Activated CD4-positive, alpha-beta T cell treated with anti-CD3 and anti-CD28 coated beads, Interleukin-2, amount 10 ng/mL, durations not matched to agents 7 days and 5 days (primary cell): ENCODE measurements at places on chromosomes 5 and 9.

GRCh38 chr5:119478781-119479180 lies 26.5 kb downstream of the HSD17B4 start:
- no peaks in the 10 kb centered on the region for H3K27me3 ChIP-seq
- peaks cover 10% of the 10 kb centered on the region for H3K36me3 ChIP-seq
- no peak overlapping the region for H3K4me3 ChIP-seq
- H3K27ac ChIP-seq: no peak overlapping the region

GRCh38 chr5:151688436-151688835 lies 1.7 kb upstream of the SPARC start:
- no peak overlapping the region for H3K27ac ChIP-seq
- peaks cover 10% of the 10 kb centered on the region for H3K4me1 ChIP-seq
- H3K27me3 ChIP-seq: peaks cover 34% of the 10 kb centered on the region

- H3K27me3 ChIP-seq: peaks cover 23% of the 10 kb centered on the region
These were observed 224.5 kb downstream of the GADD45G start for GRCh38 chr9:89829346-89829745.

GRCh38 chr5:32332361-32332760 lies 19.6 kb upstream of the MTMR12 start:
- no peaks in the 10 kb centered on the region for H3K36me3 ChIP-seq
- no peak overlapping the region for H3K27ac ChIP-seq
- no peak overlapping the region for H3K4me3 ChIP-seq
- no peak for DNase-seq
- no peaks in the 10 kb centered on the region for H3K4me1 ChIP-seq

DNA sequence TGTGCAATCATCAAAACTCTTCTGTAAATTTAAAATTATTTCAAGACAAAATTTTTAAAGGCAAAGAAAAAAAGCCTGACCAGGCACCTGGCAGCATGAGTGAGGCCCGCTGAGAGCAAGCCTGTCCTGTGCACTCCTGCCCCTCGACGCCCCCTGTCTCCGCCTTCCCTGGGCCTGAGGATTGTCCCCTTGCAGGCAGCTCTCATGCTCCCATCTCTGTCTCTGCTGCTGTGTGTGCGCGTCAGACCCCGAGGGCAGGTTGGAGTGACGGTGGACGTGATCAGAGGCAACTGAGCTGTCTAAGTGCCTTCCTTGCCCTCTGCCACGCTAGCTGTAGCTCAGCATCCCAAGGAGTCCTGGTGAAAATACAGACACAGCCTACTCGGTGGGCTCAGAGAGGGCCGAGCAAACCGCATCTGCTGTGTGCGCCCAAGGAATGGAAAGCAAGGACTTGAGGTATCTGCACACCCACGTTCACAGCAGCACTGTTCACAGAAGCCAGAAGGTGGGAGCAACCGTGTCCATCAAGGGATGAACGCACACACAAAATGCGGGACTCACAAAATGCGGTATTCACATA lies 65.5 kb downstream of the SECISBP2 start:
- H3K4me3 ChIP-seq: no peak overlapping the region
- H3K27me3 ChIP-seq: no peaks in the 10 kb centered on the region
- peak overlapping the region; percentile 73 for H3K27ac ChIP-seq
- DNase-seq: no peak
- peaks cover 81% of the 10 kb centered on the region for H3K36me3 ChIP-seq
- peaks cover 61% of the 10 kb centered on the region for H3K4me1 ChIP-seq

DNA sequence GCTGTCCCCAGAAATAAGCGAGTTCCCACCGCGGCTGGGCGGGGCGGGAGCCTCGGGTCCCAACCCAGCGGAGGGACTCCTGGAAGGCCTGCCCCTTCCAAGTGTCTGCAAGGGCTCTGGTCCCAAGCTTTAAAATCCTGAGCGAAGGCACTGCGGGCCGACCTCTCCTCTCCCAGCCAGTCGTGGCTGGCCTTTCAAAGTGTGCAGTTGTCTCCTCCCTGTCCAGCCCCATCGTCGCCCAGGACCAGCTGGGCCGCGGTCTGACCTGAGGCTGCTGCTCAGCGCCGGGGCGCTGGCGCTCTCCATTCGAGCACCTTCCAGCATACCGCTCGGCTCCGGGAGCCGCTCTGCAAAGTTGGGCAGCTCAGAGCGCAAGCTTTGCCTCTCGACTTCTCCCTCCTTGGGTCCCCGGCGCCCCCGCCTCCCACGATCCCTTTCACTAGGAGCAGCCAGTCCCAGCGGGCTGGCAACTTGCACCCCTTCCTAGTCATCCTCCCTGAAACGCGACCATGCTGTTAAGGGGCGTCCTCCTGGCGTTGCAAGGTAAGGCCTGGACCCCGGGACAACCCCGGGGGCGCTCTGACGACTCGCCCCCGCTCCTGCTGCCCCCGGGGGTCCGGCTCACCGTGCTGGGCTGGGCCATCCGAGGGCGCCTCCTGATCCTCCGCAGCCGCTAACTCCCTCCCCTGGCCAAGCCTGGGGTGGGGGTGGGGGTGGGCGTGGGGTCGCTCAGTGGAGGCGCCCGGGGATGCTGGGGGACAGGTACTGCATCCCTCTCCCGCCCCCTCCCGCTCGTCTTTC lies at the start of gene MAMDC2:
MAMDC2 (plus strand) TSS at position 160 of the 801 bp plus-strand sequence; CDS start at position 510, 350 bp downstream.
- peak within 1 kb of the TSS; percentile 43 for H3K4me3 ChIP-seq
- H3K27ac ChIP-seq: no peak within 1 kb of the TSS
- H3K4me1 ChIP-seq: peaks cover 7% of the 10 kb centered on the region
- no peak for DNase-seq

DNA sequence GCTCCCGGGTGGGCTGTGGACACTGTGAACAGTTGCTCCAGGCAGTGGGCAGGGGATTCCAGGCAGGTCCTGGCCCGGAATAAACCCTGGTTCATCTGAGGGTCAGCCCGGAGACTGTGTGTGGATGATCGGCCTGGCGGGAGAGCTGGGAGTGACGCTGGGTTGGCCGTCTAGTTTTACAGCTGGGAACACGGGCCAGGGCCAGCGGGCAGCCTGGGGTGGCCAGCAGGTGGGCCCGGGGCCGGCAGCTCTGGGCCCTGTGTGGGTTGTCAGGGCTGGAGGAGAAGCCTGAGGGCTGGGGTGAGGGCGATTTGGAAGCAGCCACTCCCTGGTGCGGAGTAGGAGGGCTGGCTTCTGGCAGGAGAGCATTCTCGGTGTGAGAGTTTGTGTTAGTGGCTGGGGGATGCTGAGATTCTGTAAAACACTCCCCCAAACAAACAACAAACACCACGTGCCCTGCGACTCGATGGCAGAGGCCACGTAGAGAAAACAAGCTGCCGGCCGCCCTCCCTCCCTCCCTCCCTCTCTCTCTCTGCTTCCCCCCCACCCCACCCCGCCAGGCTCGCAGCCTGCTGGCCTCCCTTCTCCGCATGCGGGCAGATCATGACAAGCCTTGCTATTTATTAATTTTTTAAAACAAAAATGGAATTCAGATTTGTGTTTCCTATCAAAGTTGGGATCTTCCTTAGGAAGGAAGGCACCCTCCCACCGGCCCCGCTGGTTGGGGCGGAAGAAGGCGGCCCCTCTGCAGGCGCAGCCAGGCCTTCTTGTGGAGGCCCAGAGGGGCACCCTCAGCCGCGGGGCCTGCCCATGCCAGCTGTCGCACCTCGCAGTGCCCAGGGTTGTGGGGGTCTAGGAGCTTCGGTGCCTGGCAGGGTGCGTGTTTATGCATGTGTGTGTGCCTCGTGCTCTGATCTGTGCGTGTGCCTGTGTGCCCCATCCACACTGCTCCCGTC lies 49.5 kb downstream of the RXRA start:
- H3K27me3 ChIP-seq: no peaks in the 10 kb centered on the region
- H3K27ac ChIP-seq: no peak overlapping the region
- DNase-seq: no peak
- H3K4me3 ChIP-seq: no peak overlapping the region

- H3K4me3 ChIP-seq: no peak overlapping the region
- H3K4me1 ChIP-seq: peaks cover 33% of the 10 kb centered on the region
- H3K27me3 ChIP-seq: peaks cover 2% of the 10 kb centered on the region
- no peak for DNase-seq
- H3K27ac ChIP-seq: peak overlapping the region; percentile 19
These were observed 409.3 kb upstream of the SLC24A2 start for GRCh38 chr9:20197976-20198685.

DNA sequence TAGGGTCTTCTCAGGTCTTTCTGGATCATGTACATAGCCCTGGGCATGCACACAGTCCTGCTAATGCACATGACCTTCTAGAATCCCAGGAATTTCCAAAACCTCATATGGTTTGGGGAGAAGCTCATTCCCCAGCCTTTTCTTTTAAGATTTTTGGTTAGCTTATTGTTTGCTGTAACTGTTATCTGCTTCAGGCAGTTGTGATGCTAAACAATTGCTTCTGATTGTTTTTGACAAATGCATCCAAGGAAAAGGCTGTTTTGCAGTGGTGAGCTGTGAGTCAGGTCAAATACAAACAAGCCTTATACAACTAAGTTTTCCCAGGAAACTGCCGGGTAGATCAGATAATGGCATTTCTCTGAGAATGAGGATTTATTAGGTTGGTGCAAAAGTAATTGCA lies 32.7 kb downstream of the SMC5 start:
- DNase-seq: no peak
- peaks cover 4% of the 10 kb centered on the region for H3K4me1 ChIP-seq
- no peak overlapping the region for H3K27ac ChIP-seq
- no peaks in the 10 kb centered on the region for H3K27me3 ChIP-seq
- peaks cover 76% of the 10 kb centered on the region for H3K36me3 ChIP-seq

- H3K36me3 ChIP-seq: no peaks in the 10 kb centered on the region
- H3K27ac ChIP-seq: no peak overlapping the region
- H3K4me1 ChIP-seq: no peaks in the 10 kb centered on the region
These were observed 45.6 kb upstream of the TRIM32 start for GRCh38 chr9:116641292-116642059.

- no peaks in the 10 kb centered on the region for H3K4me1 ChIP-seq
- no peaks in the 10 kb centered on the region for H3K36me3 ChIP-seq
- no peak overlapping the region for H3K27ac ChIP-seq
- no peak for DNase-seq
- no peaks in the 10 kb centered on the region for H3K27me3 ChIP-seq
These were observed 176.0 kb upstream of the ZNF608 start for GRCh38 chr5:124922255-124922975.

- H3K36me3 ChIP-seq: no peaks in the 10 kb centered on the region
- no peak overlapping the region for H3K27ac ChIP-seq
- H3K27me3 ChIP-seq: no peaks in the 10 kb centered on the region
These were observed 22.6 kb downstream of the SLC36A1 start for GRCh38 chr5:151469992-151470391.

- H3K36me3 ChIP-seq: no peaks in the 10 kb centered on the region
- H3K27me3 ChIP-seq: no peaks in the 10 kb centered on the region
- no peak overlapping the region for H3K4me3 ChIP-seq
- H3K27ac ChIP-seq: no peak overlapping the region
- no peaks in the 10 kb centered on the region for H3K4me1 ChIP-seq
These were observed 63.5 kb upstream of the BARX1 start for GRCh38 chr9:94018628-94019027.

DNA sequence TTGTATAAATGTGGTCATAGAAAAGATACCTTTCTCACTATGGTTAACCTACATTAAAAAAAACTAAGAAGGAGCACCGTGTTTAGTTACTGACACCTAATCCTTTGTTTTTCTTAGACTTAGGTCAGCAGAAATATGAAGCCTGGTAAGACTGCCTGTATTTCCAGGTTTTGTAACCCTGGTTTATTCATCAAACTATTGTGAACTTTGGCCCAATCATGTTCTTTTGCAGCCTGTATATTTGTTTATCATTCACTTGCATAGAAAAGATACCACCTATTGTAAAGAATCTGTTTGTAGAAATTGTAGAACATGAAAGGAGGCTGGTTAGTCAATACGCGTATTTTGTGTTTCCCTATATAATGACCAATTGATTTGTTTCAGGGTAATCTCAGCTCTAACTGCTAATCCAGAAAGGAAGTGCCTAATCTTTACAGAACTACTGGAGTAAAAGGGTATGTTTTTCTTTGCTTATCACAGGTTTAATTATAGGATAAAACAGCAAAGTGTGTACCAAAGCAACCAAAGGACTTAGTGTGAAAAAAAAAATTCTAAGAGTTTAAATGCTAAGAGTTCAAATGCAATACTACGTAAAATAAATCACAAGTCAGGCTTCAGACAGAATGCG lies 103.6 kb downstream of the LURAP1L start:
- no peak overlapping the region for H3K4me3 ChIP-seq
- H3K27ac ChIP-seq: no peak overlapping the region
- no peak for DNase-seq
- no peaks in the 10 kb centered on the region for H3K4me1 ChIP-seq

DNA sequence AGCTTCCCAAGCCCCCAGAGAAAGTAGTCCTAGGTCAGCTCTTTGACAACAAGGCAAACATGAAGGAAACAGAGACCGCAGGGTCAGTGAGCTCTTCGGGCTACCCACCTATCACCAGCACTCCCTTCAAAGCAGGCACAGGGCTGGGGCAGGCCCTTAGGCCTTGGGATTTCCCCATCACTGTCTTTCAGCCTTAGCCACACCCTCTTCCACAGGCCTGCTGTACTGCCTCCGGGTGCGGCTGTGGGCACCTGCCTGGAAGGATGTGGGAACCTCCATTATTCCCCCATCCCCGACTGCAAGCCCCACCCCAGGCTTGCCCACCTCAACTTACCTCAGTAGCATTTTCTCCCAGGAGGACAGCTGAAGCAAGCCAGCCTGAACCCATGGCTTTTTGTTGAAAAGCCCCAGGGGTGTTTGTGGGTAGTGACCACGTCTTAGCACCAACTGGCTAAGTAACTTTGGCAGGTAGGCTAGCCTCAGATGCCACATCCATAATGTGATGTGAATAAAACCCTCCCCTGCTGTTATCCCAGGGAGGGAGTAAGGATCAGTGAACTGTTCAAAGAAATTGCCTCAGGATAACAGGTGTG lies 100.2 kb downstream of the PIK3R1 start:
- H3K4me1 ChIP-seq: peaks cover 11% of the 10 kb centered on the region
- H3K27me3 ChIP-seq: peaks cover 7% of the 10 kb centered on the region
- peak; percentile 10 for DNase-seq
- no peaks in the 10 kb centered on the region for H3K36me3 ChIP-seq

- peaks cover 6% of the 10 kb centered on the region for H3K27me3 ChIP-seq
- no peaks in the 10 kb centered on the region for H3K36me3 ChIP-seq
- DNase-seq: no peak
- H3K4me1 ChIP-seq: peaks cover 7% of the 10 kb centered on the region
- H3K27ac ChIP-seq: no peak overlapping the region
- no peak overlapping the region for H3K4me3 ChIP-seq
These were observed 73.9 kb upstream of the WWC1 start for GRCh38 chr5:168217497-168217896.

GRCh38 chr5:40166802-40167201 lies 512.9 kb upstream of the PTGER4 start:
- no peak overlapping the region for H3K27ac ChIP-seq
- peaks cover 1% of the 10 kb centered on the region for H3K36me3 ChIP-seq
- H3K4me1 ChIP-seq: no peaks in the 10 kb centered on the region

DNA sequence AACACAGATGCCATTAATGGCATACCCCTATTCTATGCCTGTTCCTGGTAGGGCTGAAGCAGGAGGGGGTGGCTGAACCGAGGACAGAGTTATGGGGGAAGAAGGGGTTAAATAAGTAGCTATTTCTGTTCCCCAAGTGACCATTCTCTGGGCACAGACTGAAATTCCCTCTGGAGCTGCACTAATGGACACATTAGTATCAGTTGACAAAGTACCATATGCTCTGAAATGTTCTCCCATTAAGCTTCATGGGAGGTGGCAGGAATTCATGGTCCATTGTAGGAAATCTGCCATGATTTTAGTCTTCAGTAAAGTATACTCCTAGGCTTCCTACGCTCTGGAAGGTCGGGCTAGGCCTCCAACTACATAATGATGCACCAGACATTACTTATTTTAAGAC lies 10.5 kb upstream of the FRMPD1 start:
- no peak for DNase-seq
- H3K36me3 ChIP-seq: no peaks in the 10 kb centered on the region

GRCh38 chr9:92608241-92608908 lies 61.6 kb downstream of the IPPK start:
- H3K27me3 ChIP-seq: no peaks in the 10 kb centered on the region
- H3K27ac ChIP-seq: no peak overlapping the region
- DNase-seq: no peak
- peaks cover 3% of the 10 kb centered on the region for H3K4me1 ChIP-seq
